Ascending aorta (tissue), 2 donors: ENCODE measurements at places on chromosomes 7 and 10.

DNA sequence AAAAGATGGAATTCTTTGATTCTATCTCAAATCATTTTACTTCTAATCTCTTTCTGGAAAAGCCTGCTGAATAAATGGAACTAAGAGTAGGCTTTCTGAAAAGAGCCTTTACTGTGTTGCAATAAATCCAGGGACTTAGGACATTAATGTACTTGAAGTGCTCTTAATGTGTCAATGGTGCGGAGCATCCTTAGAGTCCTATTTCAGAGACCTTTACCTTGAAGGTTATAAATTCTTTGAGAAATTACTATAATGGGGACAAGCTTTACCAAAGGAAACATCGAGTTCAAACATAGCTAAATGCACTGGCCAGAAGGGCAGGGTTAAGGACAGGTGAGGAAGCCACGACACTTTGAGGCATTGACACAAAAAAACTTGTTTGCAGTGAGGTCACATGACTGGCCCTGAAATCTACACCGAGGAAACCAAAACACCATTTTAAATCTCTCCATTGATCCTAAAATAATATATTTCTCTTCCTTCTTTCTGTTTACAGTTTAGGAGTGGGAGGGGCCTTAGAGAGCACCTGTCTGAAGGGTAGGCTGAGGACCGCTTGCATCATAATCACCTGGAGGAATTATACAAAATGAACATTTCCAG, 48.1 kb upstream of the EXOC6 start:
- DNase-seq = no peak

DNA sequence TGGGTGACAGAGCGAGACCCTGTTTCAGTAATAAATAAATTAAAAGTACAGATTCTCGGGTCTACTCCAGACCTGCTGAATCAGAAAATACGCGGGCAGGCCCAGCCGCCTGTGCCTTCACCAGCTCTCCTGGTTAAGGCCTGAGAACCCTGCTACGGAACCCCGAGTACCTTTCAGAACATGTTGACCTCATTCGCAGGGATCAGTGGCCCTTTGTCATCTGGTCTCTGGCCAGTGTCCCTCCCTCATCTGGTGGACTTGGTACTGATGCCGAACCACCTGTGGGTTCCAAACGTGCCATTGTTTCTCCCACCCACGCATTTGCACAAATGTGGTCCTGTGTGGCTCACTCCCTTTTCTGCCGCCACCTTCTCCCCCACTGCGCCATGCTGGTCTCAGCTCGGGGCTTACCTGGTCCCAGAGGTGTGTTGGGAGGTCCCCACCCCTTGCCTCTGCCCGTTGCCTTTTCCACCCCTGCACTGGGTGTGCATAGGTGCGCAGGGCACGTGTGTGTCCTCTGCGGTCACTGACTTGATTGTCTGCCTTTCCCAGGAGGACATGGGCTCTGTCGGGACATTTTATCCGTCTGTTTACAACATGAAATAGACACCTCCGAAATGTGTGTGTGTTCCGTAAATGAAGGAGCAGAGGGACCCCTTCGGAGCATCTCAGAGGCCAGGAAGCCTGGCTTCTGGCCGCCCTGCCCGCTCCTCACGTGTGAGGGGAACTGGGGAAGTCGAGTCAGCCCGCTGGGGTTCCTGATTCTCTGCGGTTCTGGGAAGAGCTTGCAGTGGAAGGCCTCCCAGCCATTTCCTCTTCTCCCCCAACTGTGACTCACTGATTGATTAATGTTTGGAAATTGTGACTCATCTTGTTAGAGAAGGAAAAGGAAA, 135.2 kb downstream of the CUX1 start:
- peak; percentile 77 for DNase-seq

- peak; percentile 71 for DNase-seq
These were observed 28.4 kb upstream of the SMARCD3 start for GRCh38 chr7:151276666-151277590.

DNA sequence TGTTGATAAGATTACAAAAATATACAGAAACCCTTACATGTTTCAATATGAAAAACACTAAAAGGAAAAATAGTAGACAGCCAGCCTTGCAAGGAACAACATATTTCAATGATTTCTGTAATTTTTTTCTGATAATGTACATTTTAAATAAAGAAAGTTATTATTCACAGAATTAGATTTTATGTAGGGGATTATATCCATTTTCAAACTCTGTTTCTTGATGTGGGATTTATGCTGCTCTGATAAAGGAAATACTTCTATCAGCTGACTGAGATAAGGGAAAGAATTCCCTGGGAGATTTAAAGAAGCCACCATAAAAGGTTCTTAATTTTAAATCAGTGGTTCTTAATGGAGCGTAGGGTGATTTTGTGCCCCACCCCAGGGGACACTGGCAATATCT, 180.4 kb downstream of the ADAM12 start:
- DNase-seq = no peak

DNA sequence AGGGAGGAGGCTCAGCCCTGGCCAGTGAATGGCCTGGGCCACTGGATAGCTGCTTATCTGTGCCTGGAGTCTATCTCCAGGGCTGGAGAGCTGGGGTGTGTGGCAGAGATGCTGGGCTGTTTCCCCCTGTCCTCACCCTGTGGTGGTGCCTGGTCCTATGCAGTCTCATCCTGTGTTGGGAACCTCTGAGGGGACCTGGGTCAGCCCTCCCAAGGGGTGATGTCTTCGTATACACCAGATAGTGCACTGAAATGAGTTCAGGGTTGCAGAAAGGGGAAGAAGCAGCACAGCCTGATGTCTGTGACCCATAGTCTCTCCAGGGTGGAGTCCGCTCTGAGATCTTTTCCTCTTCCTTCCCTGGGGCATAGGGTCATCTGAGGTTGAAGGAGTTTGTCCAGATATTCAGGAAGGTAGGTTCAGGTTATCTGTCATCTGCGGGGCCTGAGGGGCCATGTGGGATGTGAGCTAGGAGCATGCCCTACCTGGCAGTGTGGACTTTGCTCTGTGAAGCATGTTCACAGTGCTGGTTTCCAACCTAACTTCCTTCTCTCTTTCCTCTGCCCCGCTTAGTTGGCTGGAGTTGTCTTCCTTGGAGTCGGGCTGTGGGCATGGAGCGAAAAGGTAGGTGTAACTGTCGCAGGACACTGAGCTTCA, 33.4 kb upstream of the SH2D4B start:
- no peak for DNase-seq

DNA sequence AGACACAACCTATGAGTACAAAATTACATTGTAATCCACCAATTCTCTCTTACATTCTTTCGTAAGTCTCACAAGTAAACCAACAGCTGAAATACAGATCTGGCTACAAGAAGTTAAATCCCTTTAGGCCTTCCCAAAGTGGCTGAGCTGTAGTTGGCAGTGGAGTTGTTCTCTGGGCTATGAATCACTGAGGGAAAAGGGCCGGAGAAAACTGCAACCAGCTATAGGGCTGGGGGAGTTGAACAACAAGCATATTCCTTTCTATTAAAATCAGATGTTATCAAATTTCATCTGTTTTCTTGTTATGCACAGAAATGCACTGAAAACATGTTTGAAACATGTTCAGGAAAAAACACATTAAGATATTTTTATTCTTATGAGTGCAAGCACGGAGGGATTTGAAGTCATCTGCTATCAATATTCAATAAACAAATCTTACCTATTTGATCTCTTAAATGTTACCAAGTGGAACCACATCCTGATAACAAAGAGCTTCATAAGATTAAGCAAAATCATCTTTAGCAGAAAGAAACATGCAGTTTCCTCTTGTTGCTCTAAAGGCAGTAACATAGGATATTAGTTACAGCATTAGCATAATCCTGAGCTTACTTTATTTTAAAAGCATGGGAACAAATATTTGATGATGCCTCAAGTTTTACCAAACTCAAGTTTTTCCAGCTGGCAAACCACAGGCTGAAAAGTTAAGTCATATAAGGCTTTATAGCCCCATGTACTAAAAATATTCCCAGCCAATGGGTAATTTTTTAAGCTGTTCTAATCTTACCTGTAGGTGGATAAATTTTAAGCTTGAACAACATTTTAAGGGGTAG, 212.7 kb downstream of the TAX1BP1 start:
- DNase-seq = no peak

DNA sequence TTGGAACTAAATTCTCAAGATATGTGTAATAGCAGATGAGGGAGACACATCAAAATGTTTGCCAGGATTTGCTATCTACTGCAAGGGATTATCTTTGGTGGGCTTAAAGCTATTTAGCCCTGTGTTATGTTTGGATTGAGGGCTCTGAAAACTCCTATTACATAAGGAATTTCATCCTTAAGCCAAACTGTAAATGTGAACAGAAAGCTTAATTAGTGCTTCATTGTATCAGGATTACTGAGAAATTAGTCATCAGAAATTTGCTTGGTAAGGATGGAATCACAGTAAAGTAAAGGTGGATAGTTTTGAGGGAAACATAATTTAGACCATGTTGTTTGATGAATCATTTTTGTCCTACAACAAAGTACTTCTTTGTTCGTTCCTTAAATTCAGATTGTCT, 8.3 kb downstream of the ANKRD7 start:
- no peak for DNase-seq
